ENCODE measurements at places on chromosomes 16 and 17.

DNA sequence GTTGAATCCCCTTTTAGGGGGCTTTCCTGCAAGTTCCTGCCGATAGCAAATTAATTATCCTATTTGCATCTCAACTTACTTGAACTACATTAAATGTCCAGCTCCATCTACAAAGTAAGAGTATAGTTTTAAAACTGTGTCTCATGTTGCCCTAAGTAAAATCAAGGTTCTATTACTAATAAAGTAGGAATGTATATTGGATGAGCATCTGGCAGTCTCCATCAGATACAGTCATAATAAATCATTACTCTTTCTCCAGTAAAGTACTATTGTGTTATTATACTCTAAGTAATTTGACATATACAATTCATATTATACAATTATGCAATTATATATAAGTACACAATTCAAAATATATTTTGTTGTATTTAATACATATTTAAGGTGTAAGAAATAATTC is 249.3 kb downstream of the CEP112 start:
- DNase-seq: no peak

GRCh38 chr17:65527381-65527780 is 34.1 kb downstream of the AXIN2 start:
- DNase-seq: no peak

GRCh38 chr17:82605939-82606600 is 42.2 kb downstream of the WDR45B start:
- DNase-seq: no peak

- DNase-seq: no peak
These were observed 11.0 kb downstream of the TK2 start for GRCh38 chr16:66538910-66539309.

- no peak for DNase-seq
These were observed 142.3 kb downstream of the PMP22 start for GRCh38 chr17:15122857-15123256.

GRCh38 chr16:68400083-68400923 is 48.0 kb downstream of the SMPD3 start:
- peak; percentile 25 for DNase-seq

- no peak for DNase-seq
These were observed 21.7 kb downstream of the LRRC75A start for GRCh38 chr17:16470265-16470664.

GRCh38 chr16:23428351-23428750 is 24.6 kb downstream of the COG7 start:
- DNase-seq: no peak

- DNase-seq: no peak
These were observed 18.2 kb upstream of the MEOX1 start for GRCh38 chr17:43679911-43680310.

DNA sequence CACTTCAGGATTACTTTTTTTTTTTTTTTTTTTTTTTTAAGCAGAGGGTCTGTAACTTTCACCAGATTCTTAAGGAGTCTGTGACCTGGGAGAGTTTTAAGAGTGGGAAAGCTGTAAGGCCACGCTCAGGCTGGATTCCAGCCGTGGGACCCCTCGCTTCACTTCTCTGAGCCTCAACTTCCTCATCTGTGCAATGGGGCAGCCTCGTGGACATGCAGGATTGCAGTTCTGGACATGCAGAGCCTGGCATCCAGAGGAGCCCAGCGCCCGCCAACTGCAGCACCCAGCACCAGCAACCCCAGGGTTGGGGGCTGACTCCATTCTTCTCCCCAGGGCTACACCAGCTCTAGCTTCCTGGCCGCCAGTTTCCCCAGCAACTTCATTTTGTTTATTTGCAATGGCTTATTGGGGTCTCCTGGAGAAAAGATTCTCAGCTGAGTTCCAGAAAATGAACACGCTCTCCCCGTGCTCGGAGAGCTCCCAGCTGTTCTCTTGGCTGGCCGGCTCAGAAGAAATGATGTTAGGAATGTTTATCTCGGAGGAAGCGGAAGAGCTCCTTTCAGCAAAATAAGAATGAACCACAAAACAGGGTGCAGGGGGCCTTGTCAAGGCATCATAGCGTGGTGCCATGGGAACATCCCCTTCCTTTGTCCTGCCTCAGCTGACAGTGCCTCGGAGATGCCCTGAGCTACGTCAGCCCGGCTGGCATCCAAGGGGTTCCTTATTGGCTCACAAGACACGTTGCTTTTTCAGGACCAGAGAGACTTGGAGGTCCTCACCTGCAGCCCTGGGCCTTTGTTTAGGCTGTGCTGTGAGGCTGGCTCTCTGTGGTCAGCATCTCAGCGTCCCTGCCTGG is 22.9 kb upstream of the ZCCHC14 start:
- no peak for DNase-seq

GRCh38 chr17:38322156-38322779 is 21.5 kb downstream of the GPR179 start:
- DNase-seq: peak; percentile 49

DNA sequence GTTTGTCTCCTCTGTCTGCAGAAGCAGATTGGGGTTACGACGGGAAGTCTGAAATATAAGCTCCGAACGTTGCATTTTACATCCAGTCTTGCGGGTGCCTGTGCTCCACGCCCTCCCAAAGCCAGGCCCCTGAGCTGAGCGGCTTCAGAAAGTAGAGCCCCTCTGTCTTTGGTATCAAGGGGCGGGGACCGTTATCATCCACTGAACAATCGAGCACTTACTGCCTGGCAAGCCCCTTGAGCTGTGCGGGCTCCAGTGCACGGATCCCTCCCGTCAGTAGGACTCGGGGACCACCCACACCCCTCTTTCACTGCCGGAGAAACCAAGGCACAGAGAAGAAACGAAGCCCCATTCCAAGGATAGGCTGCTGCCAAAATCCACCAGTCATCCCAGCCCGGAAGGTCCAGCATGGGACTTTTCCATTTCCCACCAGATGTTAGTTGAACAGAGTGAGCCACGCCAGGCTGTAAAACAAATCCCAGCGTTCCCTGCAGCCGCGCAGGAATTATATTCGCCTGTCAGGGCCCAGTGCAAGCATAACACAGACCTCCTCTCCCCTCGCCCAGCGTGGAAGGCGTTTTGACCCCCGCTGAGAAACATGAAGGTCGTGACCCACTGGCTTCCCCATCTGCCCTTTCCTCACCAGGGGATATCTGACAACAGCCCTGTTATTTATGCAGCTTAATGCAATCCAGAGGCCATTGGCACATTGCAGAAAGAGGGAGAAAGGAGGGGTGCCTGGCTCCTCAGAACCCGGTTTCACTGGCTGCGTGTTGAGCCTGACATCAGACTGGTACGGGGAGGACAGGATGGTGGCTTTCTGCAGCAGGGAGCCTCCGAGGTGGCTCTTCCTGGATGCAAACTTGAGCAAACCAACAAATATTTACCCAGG is 212.2 kb upstream of the FOXF1 start:
- no peak for DNase-seq

- no peak for DNase-seq
These were observed 25.7 kb downstream of the DEXI start for GRCh38 chr16:10916534-10916933.

DNA sequence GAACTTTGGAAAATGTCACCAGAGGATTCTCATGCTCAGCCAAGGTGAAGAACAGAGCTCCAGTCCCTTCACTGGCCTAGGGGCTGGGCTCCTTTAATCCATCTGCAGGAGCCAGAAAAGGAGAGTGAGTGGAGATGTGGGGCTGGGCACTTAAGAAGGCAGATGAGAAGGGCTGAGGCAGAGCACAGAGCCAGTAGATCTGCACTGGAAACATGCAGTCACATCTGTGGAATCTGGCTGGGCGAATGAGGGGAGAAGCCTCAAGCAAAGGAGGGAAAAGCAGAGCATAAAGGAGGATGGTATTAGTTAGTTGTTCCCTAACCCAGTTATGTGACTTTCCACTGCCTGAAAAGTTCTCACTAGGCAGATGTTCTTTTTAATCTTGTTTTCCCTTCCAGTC is 50.4 kb upstream of the BCAR1 start:
- DNase-seq: no peak

GRCh38 chr16:4678596-4678995 is 14.8 kb upstream of the NUDT16L1 start:
- DNase-seq: no peak

GRCh38 chr16:17343028-17343427 is 127.7 kb downstream of the XYLT1 start:
- no peak for DNase-seq

- DNase-seq: no peak
These were observed 1432.0 kb upstream of the GOT2 start for GRCh38 chr16:60166111-60166510.

DNA sequence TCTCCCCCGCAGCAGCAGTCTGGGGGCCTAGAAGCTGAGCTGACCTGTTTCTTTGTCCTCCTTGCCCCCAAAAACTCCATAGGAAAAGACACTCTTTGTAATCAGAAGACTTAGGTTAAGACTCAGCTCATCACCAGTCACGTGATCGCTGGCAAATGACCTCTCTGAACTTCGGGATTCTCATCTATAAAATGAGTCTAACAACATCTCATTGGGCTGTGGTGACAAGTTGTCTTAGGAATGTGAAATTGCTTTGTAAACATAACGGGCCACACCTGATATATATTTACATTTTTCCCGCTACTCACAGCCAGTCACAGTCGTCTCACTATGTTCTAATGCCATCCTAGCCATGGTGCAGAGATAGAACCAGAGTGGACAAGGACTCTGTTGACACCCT is 86.0 kb upstream of the LHX1 start:
- DNase-seq: no peak

GRCh38 chr16:1108299-1109252 is 12.5 kb upstream of the C1QTNF8 start:
- no peak for DNase-seq

DNA sequence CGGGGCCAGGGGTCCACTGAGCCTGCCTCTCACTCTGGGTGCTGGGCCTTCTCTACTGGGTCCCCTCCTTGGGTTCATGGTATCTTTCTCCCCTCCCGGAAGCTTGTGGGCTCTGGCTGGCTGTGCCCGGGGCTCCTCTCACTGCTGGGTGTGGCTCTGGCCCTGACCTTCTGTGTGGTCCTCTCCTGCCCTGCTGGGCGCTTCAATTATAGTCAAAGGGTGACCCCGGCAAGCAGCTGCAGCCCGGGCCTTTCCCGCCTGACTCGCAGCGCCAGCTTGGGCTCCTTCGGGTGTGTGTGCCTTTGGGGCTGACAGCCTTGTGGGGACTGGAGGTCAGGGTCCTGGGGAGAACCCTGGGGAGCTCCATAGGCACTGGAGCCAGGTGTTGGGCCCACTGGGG is 54.2 kb upstream of the PVALEF start:
- no peak for DNase-seq

DNA sequence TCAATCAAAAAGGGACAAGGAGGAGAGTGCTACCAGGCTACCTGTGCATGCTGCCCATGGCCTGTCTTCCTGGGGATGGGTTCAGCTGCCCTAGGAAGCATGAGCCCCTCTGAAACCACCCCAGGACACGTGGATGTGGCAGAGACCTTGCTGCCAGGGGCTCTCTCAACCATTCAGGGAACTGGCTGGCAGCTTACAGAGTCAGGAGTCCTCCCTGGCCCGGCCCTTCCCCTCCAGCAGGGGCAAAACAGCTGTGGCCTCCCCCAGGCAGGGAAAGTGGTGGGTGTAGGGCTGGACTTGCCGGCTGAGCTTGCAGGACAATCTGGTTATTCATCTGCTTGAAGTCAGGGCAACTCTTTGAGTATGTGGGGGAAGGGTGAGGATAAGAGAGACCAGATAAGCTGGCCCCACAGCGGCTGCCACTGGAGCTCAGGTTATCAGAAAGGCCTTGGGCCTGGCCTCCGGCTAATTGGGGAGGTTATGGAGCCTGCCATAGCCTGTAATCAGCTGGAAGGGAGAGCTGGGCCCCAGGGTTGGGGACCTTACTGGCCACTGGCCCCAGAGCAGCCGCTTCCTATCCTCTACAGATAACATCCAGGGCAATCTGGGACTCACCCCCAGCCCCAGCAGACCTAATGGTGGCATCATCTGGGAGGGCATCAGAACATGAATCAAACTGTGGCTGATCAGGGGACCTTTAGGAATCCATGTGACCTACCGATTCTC is 5.6 kb upstream of the TBX2 start:
- no peak for DNase-seq

GRCh38 chr16:19911204-19911603 is 26.6 kb upstream of the GPRC5B start:
- no peak for DNase-seq

- DNase-seq: no peak
These were observed 374.7 kb upstream of the DYNLRB2 start for GRCh38 chr16:80166082-80166481.

DNA sequence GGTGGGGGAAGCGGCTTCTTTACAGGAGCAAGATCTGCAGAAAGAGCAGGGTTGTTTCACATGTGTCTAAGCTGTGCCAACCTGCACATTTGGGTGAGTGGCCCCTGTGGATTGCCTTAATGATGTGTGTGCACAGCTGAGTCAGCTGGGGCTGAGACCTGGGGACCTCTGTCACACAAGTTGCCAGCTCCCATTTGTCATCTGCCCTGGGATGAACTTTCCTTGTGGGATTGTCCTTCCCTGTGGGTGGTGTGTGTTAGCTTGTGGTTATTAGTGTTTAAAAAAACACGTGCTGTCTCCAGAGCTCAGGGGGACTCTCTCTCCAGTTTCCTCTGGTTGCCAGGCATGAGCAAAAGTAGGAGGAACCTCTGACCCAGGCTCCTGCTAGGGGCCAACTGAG is 400.5 kb upstream of the CCL2 start:
- no peak for DNase-seq

DNA sequence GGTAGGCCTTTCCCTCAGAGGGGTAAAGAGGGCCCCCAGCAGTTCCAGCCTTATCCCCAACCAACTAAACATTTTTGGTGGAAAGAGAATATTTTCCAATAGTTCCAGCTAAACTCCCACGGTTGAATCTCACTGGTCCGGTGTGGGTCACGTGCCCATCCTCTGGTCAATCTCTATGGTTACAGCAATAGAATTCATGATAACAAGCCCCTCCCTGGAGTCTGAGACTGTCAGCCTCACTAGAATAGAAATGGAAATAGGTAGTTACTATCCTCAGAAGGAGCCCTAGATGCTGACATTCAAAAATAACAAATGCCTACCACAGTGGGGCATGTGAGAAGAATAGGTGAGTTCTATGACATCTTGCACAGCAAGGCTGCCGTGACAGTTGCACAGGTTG is 37.5 kb upstream of the LITAF start:
- DNase-seq: no peak

GRCh38 chr17:45032174-45032541 is 19.3 kb downstream of the DCAKD start:
- no peak for DNase-seq

GRCh38 chr17:22142091-22142490 is 449.8 kb downstream of the KCNJ18 start:
- DNase-seq: no peak

DNA sequence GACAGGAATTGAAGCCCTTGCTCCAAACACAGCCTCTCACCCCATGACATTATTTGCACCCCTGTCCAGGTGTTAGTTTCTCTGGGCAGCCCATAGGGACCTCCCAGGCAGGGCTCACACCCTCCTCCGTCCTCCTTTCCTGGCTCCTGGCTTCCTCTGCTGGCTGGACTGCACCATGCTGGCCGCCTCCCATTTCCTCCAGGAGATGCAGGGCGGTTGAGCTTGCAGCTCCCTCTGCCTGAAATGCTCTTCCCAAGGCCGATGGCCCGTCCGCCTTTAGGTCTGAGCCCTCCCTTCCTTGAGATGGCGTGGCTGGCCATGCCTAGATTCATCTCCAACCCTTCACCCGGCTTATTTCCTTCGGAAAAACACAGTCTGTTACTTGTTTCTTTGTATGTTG is 334.8 kb downstream of the SNX29 start:
- no peak for DNase-seq

- no peak for DNase-seq
These were observed 320.1 kb downstream of the C16orf95 start for GRCh38 chr16:86997058-86997457.

- no peak for DNase-seq
These were observed at the start of gene P2RX1 for GRCh38 chr17:3915995-3916696. P2RX1 (minus strand) TSS chr17:3916465; CDS start chr17:3916225, 240 bp downstream.

All from stimulated activated CD4-positive, alpha-beta T cell treated with anti-CD3 and anti-CD28 coated beads, Interleukin-15, amount 100 ng/mL, for 48 hours (primary cell).